ENCODE measurements at places on chromosomes 4 and X.
A peak's percentile ranks its signal among the peaks of the same experiment; 100 is the strongest.

GRCh38 chr4:139030614-139031235 is 15.1 kb downstream of the NOCT start:
- DNase-seq: peak; percentile 41

DNA sequence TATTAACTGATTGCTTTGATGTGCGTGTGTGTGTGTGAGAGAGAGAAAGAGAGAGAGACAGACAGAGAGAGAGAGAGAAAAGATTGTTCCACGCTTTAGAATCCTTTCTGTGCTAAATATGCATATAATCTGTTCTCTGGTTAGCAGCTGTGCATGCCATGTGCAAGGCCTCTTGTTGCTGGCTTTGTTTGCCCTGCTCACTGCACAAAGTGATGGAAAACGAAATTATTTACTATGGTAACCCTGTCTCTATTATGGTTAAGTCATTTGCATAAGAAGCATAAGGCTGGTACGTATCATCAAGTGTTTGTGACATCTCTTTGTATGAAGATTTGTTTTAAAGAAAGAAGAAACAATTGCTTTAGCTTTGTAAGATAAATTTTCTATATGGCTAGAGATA is 190.2 kb upstream of the POF1B start:
- no peak for DNase-seq

DNA sequence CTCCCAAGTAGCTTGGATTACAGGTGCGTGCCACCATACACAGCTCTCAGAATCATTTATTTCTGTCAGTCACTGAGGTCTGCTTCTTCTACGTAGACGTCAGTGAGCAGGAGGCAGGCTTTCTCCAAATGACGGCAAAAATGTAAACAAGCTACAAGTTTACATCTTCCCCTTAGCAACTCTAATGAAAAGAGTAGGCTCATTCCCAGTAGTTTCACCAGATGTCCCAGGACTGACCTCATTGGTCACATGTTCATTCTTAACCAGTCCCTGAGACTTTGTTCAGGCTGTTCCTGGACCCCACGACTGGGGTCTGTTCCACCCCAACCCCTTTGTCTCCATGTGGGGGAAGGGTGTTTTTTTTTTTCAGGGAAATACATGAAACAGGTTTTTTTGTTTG is 67.1 kb downstream of the TENM3 start:
- DNase-seq: no peak

GRCh38 chr4:183434264-183434663 is 10.2 kb upstream of the CDKN2AIP start:
- DNase-seq: no peak

- DNase-seq: no peak
Measured at GRCh38 chr4:156312261-156312847, 358.7 kb upstream of the CTSO start.
